ENCODE measurements at places on chromosomes 1 and 21.

GRCh38 chr1:18936471-18936813 is 20.0 kb downstream of the IFFO2 start:
- DNase-seq, result no peak

- no peak for DNase-seq
Measured at GRCh38 chr1:246078126-246078887, 428.8 kb downstream of the SMYD3 start.

- DNase-seq, result no peak
Measured at GRCh38 chr1:62283986-62284385, 35.2 kb downstream of the KANK4 start.

DNA sequence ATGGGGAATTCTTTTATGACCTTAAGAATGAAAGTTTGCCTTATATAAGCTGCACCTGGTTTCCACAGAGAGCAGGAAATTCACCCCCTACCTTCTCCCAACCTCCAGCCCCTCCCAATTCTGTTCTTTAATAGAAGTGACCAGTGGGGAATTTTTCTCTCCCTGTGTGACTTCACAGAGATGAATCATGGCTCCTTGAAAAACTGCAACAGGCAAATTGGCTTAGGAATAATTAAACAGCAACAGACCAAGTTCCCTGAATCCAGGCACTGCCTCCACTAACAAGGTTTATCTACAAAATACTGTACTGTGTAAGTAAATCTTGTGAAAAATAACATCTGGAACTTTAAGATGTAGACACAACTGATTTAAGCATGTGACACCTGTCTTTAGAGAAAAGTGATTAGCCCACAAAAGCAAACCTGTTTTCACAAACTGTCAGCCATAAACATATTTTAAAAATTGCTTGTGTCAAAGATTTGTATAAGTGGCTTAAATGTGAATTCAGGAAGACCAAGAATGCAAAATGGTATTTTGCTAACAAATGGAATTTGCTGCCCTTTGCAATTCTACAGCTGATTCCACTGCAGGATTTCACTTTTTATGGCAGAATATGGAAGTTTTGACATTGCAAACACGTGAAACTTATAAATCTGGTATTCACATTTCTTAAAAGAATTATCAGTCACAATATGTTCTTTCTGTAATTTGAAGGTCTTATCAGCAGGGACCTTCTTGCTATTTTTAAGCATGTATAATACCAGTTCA is 54.0 kb downstream of the ALG14 start:
- DNase-seq, result no peak

- DNase-seq, result no peak
Measured at GRCh38 chr1:165369255-165369848, 12.8 kb upstream of the LMX1A start.

DNA sequence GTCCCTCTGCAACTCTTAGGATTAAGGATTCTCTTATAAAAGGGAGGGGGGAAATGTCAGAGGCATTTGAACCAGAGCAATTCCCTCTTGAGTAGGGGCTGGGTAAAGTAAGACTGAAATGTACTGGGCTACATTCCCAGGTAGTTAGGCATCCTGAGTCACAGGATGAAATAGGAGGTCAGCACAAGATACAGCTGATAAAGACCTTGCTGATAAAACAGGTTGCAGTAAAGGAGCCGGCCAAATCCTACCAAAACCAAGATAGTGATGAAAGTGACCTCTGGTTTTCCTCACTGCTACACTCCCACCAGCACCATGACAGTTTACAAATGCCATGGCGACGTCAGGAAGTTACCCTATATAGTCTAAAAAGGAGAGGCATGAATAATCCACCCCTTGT is 14.3 kb upstream of the COX20 start:
- no peak for DNase-seq

DNA sequence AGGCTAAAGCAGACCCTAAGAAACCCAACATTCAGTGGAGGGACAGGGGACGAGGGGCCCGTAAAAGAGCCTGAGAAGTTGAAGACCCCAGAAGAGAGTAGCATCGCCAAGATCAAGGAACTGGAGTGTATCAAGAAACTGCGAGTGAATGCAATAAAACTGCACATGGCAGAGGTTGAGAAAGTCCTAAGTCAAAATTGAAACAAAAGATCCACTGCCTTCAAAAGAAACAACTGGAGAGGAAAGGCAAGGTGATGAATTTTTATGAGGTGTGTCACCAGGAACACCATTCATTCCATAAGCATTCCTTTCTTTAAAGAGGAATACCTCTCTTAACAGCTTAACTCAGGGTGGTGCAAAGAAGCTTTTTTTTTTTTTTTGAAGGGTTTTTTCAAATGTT is 38.3 kb upstream of the ADORA3 start:
- DNase-seq, result no peak

- DNase-seq, result no peak
Measured at GRCh38 chr21:39208624-39209333, 25.5 kb upstream of the PSMG1 start.

DNA sequence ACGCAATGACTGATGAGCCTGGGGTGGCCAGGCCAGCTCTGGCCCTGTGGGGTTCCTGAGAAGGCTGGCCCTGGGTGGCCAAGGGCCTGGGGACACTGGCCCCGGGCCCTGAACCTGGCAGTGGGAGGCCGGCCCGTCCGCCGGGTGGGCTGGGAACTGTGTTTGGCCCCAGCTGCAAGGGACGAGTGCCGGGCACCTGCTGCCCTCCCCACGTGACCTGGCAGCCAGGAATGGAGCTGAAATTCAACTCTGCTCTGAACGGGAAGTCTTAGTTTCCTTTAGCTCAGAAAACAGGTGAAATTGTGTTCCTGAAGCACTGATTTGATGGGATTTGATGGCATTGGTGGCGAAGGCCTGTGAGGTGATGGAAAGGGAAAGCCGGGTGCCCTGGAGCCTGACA is 8.2 kb upstream of the TTLL10 start:
- DNase-seq, result no peak

GRCh38 chr1:219264561-219264960 is 90.9 kb downstream of the LYPLAL1 start:
- no peak for DNase-seq

DNA sequence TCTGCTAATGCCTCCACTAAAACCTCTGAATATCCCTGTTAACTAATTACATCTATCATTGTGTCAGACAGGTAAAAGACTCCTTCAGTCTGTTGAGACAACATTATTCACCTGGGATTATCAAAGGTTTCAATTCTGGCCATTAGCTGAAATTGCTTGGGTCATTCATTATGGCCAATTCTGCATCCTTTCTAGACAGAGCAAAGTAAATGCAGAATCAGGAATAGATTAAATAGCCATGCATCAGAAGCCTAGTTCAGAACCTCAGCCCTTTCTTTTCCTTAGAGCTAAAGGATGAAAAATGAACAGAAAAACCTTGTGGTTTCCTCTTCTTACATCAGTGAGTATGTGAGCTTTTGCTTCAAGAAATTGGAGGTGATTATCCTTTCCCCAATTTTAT is 665.4 kb upstream of the CAMK1G start:
- no peak for DNase-seq

DNA sequence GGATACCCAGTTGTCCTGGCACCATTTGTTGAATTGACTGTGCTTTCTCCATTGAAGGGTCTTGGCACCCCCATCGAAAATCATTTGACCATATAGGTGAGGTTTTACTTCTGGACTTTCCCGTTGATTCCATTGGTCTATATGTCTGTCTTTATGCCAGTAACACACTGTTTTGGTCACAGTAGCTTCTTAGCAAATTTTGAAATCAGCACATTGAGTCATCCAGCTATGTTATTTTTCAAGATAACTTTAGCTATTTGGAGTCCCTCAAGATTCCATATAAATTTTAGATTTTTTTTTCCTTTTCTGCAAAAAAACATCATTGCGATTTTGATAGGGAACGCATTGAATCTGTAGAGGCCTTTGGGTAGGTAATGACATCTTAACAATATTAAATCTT is 235.6 kb downstream of the SMYD3 start:
- DNase-seq, result no peak

DNA sequence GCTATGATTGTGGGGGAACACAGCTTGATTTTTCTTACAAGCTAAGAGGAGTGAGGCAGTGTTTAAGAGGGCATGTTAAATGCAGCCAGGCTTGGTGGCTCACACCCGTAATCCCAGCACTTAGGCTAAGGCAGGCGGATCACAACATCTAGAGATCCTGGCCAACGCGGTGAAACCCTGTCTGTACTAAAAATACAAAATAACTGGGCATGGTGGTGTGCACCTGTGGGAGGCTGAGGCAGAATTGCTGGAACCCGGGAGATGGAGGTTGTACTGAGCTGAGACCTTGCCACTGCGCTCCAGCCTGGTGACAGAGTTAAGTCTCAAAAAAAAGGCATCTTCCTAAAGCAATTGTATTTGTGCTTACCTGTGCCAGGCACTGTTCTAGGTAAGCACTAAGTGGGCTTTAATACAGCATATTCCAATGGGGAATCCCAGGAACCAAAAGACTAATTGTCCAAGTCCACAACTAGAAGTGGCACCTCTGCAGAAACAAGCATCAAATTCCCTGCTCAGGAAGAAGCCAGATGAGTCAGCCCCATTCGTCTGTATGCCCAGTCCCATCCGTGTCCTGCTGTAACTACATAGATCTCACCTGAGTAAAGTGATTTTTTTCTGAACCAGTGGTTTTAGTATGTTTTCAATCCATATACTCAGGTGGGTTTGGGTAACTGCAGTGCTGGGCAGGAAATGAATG is 4.6 kb downstream of the RCC1 start:
- no peak for DNase-seq

DNA sequence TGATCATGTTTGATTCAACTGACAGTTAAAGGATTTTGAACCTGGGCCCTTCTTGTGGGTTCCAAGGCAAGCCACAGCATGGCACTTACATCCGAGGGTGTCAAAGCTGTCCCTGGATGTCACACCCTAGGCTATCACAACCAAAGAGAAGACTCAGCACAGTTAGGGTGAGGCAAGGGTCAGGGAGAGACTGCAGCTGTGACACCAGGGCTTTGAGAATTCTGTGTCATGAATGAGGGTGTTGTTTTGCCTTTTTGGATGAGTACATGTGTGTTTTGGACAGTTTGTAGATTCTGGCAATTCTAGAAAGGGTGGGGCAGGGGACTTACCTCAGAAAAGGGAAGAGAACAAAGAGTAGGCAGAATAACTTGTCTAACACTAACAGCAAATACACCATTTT is 37.8 kb upstream of the ZNF326 start:
- DNase-seq, result no peak

- no peak for DNase-seq
Measured at GRCh38 chr1:118960026-118960561, 28.0 kb downstream of the TBX15 start.

DNA sequence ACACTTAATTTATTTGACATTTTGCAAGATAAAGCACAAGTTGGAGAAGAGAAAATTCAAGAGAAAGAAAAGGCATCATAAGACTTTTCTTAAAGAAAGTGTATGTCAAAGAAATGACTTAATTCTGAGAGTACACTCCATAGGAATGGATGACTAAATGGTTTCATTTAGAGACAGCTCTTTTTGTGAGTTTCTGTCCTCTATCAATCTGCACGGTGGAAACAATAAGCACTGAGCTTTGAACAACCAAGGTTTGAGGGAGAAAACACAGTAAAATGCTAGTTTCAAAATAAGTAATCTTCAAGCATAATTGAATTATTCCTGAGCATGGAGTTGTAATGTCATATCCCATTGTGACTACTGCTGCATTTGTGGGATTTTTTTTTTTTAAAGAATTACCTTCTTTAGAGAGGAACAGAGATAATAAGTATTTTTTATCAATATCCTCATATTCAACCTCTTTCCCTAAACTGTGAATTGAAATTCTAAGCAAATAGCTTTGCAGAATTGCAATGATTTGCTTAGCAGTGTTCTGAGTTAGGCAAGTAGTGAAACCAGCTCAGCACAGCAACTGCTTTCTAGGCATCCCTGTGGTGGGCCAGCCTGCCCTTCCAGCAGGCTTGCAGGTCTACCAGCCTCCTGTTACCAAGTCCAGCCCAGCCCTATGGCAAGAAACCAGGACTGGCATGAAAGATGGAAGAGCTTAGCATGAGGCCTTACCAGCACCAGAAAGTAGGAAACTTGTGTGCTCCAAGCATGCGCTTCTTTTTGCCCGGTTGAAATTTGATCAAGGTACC is 38.2 kb downstream of the KCNJ6 start:
- no peak for DNase-seq

DNA sequence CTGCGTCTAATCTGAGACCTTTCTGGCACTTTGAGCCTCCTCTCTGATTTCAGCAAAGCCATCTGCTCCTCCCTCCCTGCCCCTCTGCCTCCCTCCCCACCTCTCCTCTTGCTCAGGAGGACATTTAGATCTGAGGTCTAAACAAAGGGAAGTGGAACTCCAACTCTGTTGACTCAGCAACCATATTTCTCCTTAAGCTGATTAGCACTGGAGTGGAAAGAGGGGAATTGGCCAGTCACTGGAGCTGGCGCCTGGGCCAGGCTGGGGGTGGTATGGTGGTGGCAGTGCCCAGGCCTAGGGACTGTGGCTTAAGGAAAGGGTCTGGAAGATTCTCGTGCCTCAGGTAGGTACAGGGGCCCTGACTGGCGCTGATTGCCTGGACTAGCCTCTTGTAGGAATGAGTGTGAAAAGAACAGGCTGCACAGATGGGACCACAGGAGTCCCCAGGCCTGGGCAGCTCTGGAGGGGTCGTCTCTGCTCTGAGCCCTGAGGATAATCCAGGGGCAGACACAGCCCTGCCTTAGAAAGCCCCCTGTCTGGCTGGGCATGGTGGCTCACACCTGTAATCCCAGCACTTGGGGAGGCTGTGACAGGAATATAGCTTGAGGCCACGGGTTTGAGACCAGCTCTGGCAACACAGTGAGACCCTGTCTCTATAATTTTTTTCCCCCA is 11.9 kb downstream of the SH2D2A start:
- no peak for DNase-seq

DNA sequence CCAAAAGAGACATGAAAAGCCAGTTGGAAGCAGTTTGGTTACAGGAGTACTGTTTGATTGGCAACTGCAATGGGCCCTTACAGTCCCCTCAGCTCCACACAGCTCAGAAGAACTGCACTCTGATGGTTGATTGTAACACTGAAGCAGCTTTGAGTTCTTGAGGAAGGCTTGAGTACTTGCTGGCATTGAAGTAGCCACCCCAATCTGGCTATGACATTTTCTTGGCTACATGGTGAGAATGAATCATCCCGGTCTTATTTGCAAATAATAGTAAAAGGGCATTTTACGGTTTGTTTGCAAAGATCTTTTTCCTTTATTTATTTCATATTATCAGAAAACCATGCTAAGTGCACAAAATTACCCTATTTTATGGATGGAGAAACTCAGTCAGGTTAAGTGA is 159.7 kb upstream of the BEND5 start:
- no peak for DNase-seq

DNA sequence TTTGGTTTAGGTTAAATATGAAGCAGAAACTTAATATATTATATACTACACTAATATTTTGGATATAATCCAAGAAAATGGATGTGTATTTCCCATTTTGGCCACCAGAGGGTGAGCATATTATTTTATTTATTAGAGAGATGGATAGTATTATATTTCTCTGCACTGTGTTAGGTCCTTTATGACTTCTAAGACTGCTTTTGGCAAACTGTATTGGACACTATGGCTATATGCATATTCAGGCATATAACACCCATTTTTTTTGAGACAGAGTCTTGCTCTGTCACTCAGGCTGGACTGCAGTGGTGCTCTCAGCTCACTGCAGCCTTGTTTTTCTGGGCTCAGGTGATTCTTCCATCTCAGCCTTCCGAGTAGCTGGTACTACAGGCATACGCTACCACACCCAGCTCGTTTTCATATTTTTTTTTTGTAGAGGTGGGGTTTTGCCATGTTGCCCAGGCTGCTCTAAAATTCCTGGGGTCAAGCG is 17.8 kb upstream of the PGM1 start:
- DNase-seq, result no peak
